NCI-H2171 treated with DMSO at 0.1 percent for 48 hours (cell line): ENCODE measurements at places on chromosomes 1 and 21.

- no peak for DNase-seq
Observed at GRCh38 chr1:165917166-165917565, 89.8 kb downstream of the UCK2 start.

DNA sequence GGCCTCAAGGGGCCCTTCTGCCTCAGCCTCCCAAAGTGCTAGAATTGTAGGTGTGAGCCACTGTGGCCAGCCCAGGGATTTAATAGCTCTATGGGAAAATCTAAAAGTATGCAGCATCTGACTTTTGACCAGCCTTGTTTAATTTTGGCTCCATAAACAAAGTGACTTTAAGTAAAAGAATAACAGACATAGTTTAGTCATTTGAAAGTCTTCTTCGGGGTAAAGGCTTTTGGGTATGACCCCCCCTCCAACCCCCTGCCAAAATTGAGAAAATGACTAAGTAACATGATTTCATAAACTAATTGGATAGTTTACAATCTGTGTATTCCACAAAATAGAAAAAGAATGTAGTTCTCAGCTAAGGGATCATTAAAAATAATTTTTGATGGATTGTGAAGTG, 17.0 kb downstream of the GPBP1L1 start:
- no peak for DNase-seq

DNA sequence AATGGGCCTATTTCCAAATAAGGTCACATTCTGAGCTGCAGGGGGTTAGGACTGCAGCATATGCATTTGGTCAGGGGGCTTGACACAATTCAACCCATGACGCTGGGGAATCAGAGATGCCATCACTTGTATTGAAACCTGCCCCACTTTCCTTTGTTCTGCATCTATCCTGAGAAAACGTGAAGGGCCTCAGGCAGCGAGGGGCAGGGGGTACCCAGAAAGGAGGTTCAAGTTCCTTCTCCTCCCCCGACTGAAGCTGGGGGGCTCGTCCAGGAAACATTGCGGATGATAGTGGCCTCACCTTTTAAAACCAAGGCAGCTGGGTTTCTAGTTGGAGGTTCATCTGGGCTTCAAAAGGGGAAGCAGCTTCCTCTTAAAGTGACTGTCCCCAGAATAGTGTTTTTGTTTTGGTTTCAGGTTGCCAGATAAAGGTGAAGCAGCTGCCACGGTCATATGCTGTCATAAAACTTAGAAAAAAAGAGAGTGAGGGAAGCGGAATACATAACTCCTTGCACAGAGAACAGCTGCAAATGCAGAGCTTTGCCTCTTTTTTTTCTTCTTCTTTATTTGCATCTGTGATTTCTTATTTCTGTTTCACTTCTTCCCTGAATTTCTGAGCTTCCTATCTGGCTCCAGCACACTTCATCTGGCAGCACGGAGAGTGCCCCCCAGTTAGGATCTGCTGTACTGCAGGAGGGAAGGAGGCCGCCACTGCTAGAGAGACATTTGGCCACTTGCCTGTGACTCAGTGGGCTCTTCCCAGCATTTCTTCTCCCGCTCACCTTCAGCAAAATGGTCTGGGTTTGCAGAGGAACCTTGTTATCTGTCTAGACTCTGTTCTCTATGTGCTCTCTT, 142.0 kb downstream of the AJAP1 start:
- peak; percentile 95 for DNase-seq

DNA sequence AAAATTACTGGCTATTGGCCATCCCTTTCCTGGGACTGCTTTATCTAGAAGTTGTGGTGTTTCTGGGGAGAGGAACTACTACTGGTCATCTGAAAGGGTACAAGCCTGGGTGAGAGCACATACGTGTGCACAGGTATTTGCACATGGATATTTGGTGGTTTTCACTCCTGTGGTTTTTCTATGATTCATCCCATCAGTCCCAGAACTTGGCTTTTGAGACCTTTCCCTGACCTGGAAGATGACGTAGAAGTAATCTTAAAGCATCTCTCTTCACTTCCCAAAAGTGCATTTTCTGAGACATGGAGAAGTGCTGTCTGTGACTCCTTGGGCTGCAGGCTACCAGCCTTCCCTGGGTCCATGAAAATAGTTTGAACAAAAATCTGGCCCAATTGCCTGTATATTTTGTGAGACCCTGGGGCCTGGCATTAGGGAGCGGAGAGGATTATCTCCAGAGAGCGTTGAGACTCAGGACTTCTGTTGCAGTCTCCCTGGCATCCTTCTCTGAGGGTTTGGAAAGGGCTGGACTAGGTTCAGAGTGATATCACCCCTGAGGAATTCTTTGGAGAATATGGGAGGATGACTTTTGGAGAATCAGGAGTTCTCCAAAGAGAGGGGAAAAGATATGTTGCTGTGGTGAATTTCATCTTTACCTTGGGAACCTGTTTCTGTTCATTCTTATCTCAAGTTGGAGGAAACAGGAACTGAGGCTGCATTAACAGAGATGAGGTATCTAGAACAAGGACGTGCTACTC, 130.8 kb downstream of the NOS1AP start:
- DNase-seq, result no peak

GRCh38 chr1:161046605-161047228, 940 bp upstream of the USF1 start:
- DNase-seq, result no peak

DNA sequence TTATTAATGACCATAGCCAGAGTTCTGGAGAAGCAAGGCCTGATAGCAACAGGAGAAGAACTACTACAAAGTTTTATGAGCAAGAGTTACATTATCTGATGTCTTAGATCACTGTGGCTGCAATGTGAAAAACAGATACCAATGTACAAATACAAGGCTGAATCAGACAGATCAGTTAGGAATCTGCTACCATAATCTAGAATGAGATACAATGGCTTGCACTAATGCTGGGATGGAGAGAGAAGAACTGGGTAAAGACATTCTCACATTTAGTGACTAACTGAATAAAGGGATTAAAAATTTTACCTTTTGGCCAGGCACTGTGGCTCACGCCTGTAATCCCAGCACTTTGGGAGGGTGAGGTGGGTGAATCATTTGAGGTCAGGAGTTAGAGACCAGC, 41.3 kb downstream of the ARID4B start:
- no peak for DNase-seq

- no peak for DNase-seq
Observed at GRCh38 chr1:24921412-24921811, 8.7 kb downstream of the RUNX3 start.
